ENCODE measurements at places on chromosomes 1 and 21. TPM values are rescaled to one million over a fixed set of nuclear protein-coding genes. Genes with fewer than 3 reads are reported as not detected.

The KIF21B gene
- 0.46 TPM for total RNA-seq

The DIPK1A gene
- total RNA-seq, result 1.2 TPM

The LCE2A gene
- total RNA-seq, result not detected

The ARHGAP30 gene
- total RNA-seq, result 0.36 TPM

The TTC34 gene
- 1.5 TPM for total RNA-seq

The DNAJC28 gene
- total RNA-seq, result 1.5 TPM

The GUCA2A gene
- total RNA-seq, result not detected

The MTARC1 gene
- 0.74 TPM for total RNA-seq

The ACP6 gene
- total RNA-seq, result 12.0 TPM

The RNU1-1 gene
- 1,290 TPM for total RNA-seq

The CLCA1 gene
- 0.08 TPM for total RNA-seq

The NHLH1 gene
- 0.18 TPM for total RNA-seq

The TENT5C gene
- 8.9 TPM for total RNA-seq

The CCDC24 gene
- total RNA-seq, result 24.4 TPM

The PROX1 gene
- total RNA-seq, result 0.13 TPM

The EFNA3 gene
- total RNA-seq, result 2.3 TPM

The NGF gene
- not detected for total RNA-seq

The MEX3A gene
- 15.8 TPM for total RNA-seq

The BRINP3 gene
- 1.0 TPM for total RNA-seq

The CNIH3 gene
- 3.7 TPM for total RNA-seq

The LAMC2 gene
- total RNA-seq, result 8.3 TPM

The NSL1 gene
- 21.8 TPM for total RNA-seq
